ENCODE measurements at places on chromosomes 16 and 17.
A peak's percentile ranks its signal among the peaks of the same experiment; 100 is the strongest.

DNA sequence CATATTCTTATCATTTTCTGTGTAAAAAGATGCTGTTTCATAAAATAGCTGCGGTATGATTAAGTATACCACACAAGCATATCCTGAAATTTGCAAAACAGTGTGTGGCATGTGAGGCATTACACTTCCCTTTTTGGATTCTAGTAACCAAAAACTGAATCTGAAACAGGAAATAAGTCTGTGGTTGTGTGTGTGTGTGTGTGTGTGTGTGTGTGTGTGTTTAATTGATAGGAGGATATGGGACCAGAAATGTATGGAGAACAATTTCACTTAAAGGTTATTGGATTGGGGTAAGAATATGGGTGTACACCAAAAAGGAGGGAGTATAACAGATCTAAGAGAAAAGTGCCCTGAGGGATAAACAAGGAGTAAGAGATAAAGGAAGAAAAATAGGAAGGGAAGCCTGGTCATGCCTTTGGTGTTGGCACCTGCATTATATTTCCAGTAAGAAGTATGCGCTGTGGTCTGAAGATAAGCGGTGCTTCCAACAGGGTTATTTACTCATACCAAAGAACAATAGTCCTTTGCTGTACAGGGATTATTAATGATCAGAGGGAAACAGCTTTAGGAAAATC is 4.0 kb downstream of the LYRM1 start:
- no peak for DNase-seq

DNA sequence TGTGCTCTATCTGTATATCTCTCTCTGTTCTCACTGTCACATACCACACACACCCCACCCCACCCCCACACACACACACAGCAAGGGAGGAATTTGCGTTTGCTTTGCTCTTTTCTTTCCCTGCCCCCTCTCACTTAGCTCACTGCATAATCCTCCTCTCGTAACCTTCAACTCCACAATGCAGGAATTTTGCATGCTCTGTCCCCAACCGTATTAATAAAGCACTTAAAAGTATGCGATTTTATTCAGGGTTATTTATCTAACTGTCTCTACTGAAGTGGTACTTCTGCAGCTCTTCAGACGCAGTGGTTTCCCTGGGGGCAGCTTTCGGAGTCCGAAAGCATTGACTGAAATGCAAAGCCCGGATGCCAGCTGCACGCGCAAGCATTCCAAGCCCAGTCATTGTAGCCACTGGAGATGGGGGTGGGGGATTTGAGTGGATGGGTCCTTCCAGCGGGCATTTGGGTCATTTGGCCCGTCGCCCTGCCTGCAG is 105.4 kb upstream of the RBFOX1 start:
- DNase-seq, result no peak

DNA sequence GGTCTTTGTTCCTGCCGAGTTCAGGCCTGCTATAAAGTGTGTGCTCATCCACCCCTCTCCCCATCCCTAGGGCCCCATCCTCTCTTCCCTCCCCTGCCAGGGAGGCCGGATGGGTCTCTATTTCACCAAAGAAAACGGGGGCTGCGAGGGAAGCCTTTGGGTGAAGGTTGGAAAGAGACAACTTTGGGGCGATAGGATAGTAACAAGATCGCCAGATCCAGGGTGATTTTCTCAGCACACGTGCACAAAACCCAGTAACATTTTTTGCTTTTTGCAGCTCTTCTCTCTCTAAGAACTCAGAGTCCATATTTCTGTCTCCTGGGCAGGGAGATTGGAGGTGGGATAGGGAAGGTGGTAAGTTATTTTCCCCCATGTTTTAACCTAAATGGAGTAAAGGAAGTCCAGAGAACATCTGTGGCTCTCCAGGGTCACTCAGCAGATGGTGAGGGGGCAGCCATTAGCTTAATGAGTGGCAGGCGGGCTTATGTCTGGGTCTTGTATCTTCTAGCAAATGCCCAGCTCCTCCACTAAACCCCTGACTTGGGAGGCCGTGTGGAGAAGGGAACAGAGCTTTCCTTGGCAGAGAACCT is 6.9 kb downstream of the CCR7 start:
- no peak for DNase-seq

DNA sequence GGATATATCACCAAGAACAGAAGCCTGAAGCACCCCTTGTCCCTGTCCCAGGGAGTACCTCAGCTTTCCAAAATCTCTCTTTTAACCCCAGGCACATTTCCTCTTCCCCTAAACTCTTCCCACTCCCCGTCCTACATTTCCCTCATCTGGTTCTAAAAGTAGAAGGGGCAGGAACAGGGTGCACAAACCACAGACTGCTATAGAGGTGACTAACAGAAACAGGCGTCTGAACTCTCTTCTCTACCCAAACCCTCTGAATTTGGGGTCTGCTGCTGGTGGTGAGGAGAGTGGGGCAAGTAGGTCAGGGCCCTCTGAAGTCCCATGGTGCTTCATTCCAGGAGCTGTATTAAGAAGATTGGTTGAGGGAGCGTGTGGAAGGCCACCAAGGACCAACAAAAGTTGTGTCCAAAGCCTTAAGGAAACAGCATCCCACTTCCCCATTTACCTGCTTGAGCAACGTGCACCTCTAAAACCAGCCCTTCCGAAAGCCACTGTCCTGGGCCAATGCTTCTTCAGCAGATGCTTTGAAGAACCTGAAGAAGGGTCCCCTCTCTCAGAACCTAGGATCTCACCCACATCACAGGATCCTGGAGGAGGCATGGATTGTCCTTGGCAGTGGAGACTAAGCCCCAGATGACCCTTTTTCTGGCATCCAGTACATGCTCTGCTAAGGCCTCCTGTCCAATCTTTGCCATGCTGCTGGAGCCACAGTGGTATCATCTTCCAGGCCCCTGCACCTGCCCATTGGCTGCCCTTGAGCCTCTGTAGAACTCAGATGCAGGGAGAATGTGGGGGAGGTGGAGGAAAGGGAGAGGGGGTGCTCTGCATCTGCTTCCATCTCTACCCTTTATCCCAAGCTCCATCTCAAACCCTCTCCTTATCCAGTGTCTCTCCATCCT is 5.7 kb upstream of the NR1D1 start:
- DNase-seq, result no peak

DNA sequence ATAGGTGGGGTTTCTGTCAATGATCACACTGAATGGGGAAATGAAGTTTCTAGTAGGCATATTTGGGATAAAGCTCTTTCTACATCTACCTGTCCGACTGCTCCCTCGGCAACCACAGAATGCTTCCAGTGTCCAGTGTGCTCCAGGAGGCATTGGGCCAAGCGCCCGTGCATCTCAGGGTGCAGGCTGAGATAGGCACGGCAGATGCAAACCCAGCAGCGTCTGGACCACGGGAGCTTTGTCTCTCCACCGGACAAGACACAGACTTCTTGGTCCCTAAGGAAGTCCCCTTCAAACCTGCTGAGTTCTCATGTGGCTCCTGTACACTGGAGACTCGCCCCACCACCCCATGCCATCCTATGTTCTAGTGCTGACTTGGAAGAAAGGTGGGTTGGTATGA is 202.8 kb downstream of the RPTOR start:
- DNase-seq, result no peak

DNA sequence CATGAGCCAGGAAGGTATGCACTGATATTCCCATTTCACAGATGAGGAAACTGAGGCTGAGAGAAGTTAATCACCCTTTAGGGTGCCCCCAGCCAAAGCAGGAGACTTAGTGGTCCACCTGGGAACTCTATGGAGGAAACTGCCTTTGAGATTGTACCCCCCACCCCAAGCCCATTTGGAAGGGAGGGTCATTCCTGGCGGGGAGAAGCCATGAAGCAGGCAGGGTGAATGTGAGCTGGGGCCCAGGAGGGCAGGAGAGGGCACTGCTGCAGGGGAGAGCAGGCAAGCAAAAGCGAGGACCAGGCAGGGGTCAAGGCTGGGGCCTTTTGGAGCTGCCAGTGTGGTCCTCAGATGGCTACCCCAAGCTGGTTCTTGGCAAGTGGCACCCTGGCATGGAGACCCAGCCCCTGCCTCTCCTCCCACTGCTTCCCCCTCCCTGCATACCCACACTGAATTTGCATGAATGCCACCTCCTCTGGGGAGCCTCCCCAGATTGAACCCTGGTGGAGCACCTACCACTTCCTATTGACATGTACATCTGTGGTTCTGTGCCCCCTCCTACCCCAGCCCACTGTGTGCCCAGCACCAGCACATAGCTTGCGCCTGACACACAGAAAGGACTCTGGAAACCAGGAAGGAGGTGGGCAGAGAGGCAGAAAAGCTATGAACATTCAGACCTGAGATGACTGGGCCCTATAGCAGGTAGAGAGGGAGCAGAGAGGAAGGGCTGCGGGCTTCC is 965 bp upstream of the TMC6 start:
- DNase-seq, result no peak

DNA sequence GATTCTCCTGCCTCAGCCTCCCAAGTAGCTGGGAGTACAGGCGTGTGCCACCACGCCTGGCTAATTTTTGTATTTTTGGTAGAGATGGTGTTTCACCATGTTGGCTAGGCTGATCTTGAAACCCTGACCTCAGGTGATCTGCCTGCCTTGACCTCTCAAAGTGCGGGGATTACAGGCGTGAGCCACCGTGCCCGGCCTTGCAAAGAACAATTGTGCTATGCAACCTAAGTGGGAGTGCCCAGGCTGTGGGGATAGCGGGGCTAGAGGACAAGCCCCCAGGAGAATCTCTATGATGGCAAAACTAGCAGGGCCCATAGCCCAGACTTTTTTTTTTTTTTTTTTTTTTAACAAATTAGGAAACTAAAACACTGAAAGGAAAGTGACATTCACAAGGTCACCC is 2.0 kb upstream of the GPR179 start:
- no peak for DNase-seq

DNA sequence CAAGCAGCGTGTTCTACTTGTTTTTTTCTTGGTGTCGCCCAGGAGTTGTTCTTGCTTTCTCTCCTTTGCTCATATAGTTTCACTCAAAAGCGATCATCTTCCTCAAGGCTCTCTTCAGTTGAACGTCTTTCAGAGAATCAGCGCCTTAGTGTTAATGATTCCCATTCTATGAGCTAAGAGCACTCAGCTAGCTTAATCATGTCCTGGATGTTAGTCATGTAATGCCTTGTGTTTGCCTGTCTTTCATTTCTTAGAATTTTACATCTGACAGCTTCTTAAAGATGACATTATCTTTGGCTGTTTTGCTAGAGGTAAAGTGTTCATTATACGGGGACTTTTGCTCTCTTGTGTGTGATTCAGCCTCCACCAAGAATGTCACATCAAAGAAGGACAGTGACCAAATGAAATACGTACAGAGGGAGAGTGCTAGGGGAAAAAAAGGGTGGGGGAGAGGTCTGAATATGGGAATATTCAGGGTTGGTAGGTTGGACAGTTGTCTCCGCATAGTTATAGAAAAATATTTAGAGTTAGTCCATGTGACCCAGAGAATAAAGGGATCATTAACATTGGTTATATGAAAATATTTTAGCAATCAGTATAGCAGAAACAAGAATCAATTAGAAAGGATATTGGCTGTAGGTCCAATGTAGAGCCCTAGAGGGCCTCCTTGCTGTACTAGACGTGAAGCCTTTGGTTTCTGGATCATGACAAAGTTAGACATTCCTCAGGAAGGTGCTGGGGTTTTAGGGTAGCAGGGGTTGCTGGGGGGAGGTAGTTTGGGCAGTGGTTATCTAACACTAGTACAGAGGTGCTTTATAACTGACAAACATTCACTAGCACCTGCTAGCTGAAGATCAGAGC is 31.9 kb upstream of the ANKFN1 start:
- DNase-seq, result no peak

GRCh38 chr16:10168258-10168657 is 14.0 kb downstream of the GRIN2A start:
- no peak for DNase-seq

DNA sequence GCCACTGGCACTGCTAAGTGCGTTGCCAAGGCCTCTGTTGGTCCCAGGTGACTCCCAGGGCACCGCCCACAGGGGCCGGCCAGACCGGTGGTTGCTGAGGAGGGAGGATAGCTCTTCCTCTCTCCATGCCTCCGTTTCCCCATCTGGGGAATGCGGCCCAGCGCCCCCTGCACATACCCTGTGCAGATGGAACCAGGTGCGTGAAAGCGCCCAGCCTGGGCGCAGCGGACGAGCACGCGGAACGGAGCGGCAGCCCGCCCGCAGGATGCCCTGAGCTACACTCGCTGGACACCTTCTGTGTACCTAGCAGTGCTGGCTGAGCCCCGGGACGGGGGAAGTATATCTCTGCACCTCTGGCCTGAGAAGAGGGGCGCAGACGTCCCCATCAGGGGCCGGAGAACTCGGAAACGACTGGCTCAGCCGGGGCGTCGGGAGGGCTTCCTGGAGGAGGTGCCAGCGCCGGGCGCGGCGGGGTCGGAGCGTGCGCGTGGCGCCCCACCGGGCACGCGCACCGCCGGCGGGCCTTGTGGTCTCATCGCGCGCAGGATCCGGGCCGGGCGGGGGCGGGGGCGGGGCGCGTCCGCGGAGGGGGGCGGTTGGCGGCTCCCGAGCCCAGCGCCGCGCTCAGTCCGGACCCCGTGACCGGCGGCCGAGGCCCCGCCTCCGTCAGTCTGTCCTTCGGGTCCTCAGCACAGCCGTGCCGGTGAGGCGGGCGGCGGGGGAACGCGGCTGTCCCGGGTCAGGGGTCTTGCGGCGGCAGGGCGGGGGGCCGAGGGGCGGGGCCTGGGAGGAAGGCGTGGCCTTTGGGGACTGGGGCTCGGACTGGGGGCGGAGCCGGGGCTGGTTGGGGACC is at the start of the genes CCDC78 and HAGHL:
TSS of gene CCDC78 (minus strand) at position 6 of the 853 bp plus-strand sequence. CDS start 76 bp downstream, outside the sequence.
TSS of gene HAGHL (plus strand) at position 669 of the 853 bp plus-strand sequence. CDS start 404 bp downstream, outside the sequence.
- DNase-seq, result peak; percentile 70

DNA sequence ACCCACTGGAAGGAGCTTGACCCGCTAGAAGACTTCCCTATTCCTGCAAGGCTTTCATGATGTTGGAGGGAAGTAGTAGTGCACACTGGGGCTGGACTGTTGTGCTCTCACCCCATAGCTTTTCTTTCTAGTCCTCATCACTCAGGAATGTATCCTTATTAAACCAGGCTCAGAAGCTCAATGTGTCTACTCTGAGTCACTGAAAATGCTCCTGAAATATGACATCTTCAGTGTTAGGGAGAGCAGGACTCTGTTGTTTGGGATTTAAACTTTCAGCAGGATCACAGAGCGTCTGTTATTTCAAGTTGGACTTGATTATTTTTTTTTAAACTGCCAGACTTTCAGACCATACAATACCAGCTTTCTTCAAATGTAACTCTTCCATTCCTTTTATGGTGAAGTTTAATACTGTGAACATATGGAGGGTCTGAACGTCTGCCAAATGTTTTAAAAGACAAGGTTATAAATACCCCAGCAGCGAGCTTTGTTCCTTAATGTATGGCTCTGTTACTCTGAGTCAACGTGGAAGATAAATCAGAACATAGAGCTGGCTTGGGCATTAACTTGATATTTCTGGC is 257.5 kb downstream of the CDH11 start:
- no peak for DNase-seq
